Activated CD4-positive, alpha-beta T cell treated with anti-CD3 and anti-CD28 coated beads for 24 hours (primary cell): ENCODE measurements at places on chromosomes 7 and 10.

GRCh38 chr7:14858410-14858809, 44.1 kb downstream of the DGKB start:
- DNase-seq, result no peak

DNA sequence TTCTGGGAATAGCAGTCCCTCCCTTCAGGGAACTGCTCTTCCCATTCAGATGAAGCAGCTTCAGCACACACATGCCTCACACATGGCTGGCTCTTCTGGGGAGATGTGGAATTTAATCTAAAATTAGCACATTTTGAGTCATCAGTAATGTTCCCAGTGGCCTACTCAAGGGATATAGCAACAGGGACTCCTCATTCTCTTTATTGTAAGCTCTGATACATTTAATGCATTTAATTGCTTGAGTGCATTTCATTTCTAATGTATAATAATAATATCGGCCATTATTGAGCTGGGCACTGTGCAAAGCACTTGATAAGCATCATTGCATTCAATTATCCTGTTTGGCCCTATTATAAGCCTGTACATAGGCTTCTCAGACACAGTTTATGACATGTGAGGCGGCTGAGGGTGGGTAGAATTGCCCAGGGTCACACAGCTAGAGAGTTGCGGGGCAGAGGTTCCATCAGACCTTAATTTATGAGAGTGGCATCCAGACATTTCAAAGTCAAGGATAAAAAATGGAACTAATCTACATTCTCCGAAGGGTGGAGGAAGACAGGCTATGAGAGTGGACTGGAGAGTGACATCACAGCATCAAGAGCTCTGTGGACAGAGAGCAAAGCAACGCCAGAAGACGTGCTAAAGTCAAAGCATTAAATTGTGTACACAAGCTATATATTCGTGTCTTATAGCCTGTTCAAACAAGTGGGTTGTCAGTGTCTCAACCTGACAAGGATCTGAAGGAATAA, 76.8 kb downstream of the LANCL2 start:
- no peak for DNase-seq

- no peak for DNase-seq
Measured at GRCh38 chr7:7918736-7919448, 49.7 kb upstream of the GLCCI1 start.

- DNase-seq, result no peak
Measured at GRCh38 chr10:78357141-78358063, 323.7 kb downstream of the RPS24 start.

DNA sequence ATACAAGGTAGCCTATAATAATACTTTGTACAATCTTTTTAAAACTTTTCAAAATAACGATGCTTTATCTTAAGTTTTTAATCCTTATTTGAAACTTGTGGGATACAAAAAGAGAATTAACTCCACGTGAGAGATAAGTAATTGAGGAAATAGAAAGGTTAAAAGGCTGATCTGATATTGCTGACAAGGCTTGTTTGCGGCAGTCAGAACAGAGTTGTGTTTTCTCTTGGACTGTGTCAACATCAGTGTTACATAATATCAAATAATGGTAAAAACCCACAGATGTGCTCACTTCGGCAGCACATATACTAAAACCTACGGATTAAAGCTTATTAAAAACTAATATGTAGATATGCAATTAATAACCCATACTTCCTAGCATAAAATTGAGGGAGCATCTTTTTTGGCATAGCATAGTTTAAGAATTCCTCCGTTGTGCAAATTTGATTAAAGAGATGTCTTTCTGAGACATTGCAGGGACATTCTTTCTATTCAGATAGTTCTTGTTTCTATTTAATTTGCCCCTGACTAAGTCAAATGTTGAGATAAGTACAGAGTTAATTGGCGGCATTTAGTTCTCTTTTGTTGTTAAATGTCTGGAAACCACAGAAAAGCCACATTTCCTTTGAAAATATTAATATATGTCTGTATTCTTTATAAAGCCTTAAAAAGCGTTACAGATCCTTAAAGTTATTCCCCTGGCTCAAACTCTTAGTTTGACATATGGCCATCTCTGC, 63.3 kb downstream of the FAM185A start:
- no peak for DNase-seq

DNA sequence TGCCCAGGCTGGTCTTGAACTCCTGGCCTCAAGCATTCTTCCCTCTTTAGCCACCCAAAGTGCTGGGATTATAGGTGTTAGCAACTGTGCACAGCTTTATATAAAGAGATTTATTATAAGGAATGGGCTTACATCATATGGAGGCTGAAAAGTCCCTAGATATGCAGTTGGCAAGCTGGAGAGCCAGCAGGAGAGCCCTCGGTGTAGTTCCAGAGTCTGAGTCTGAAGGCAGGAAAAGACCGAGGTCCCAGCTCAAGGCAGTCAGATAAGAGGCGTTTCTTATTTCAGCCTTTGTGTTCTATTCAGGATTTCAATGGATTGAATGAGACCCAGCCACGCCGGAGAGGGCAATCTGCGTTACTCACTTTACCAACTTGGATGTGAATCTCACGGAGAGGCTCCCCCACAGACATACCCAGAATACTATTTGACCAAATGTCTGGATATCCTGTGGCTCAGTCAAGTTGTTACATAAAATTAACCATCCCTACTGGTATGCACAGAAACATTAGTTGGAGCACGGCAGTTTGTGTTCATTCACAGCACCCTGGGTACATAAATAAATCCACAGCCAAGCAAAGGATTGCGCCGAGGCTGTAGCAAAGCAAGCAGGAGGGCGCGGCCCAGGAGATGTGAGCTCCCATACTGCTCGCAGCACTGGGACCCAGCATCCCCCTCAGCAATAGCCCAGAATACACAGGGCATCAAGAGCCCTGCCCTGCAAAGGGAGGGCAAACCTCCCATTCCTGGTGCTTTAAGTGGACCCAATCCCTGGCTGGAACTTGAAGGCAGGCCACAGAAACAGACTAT, 158.4 kb upstream of the ZNF32 start:
- no peak for DNase-seq

GRCh38 chr10:48613016-48613415, 8.1 kb upstream of the ARHGAP22 start:
- DNase-seq, result no peak

GRCh38 chr7:71221049-71221448, 89.1 kb downstream of the GALNT17 start:
- DNase-seq, result no peak
